Purkinje cell (primary cell): ENCODE measurements at places on chromosomes 4 and X. TPM values are rescaled to one million over a fixed set of nuclear protein-coding genes. Genes with fewer than 3 reads are reported as not detected.

The GLUD2 gene
- 0.44 and 2.1 TPM in 2 replicates for polyA plus RNA-seq

The SULT1E1 gene
- polyA plus RNA-seq, result not detected in 2 replicates

The TEX13A gene
- not detected in 2 replicates for polyA plus RNA-seq

The APLN gene
- polyA plus RNA-seq, result not detected in 2 replicates

The LEF1 gene
- polyA plus RNA-seq, result 0.65 TPM in 1 of 2 replicates, not detected in the other

The FAM241A gene
- 0.32 and 0.81 TPM in 2 replicates for polyA plus RNA-seq

The SYN1 gene
- polyA plus RNA-seq, result 22.0 and 79.5 TPM in 2 replicates

The HHIP gene
- 1.1 and 2.2 TPM in 2 replicates for polyA plus RNA-seq

The DUX4 gene
- not detected in 2 replicates for polyA plus RNA-seq

The FABP2 gene
- 0.38 and 1.3 TPM in 2 replicates for polyA plus RNA-seq
